H9 (cell line): ENCODE measurements at places on chromosomes 16 and 17. TPM values are rescaled to one million over a fixed set of nuclear protein-coding genes. Genes with fewer than 3 reads are reported as not detected.
A peak's percentile ranks its signal among the peaks of the same experiment; 100 is the strongest.

The GDPD3 gene
- 3.8 and 4.0 TPM in 2 replicates for total RNA-seq

The HBM gene
- not detected in 2 replicates for total RNA-seq

The LGALS9 gene
- total RNA-seq, result 2.0 and 2.5 TPM in 2 replicates

The TAC4 gene
- not detected in 2 replicates for total RNA-seq

The PCYT2 gene
- total RNA-seq, result 24.5 and 24.9 TPM in 2 replicates

The KRTAP4-3 gene
- total RNA-seq, result not detected in 2 replicates

The EVI2B gene
- total RNA-seq, result not detected in 2 replicates

The CD7 gene
- total RNA-seq, result 0.22 and 0.35 TPM in 2 replicates

The ANKRD40CL gene
- not detected in 2 replicates for total RNA-seq

DNA sequence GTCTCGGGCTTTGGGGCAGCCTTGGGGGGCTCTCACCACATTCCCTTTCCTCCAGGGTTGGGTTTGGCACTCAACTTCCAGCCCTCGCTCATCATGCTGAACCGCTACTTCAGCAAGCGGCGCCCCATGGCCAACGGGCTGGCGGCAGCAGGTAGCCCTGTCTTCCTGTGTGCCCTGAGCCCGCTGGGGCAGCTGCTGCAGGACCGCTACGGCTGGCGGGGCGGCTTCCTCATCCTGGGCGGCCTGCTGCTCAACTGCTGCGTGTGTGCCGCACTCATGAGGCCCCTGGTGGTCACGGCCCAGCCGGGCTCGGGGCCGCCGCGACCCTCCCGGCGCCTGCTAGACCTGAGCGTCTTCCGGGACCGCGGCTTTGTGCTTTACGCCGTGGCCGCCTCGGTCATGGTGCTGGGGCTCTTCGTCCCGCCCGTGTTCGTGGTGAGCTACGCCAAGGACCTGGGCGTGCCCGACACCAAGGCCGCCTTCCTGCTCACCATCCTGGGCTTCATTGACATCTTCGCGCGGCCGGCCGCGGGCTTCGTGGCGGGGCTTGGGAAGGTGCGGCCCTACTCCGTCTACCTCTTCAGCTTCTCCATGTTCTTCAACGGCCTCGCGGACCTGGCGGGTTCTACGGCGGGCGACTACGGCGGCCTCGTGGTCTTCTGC is 8.4 kb downstream of the SLC16A3 start:
- no peak overlapping the region for H3K27ac ChIP-seq
- DNase-seq, result peak; percentile 79
- H3K4me1 ChIP-seq, result no peaks in the 10 kb centered on the region
- no peaks in the 10 kb centered on the region for H3K27me3 ChIP-seq
- H3K36me3 ChIP-seq, result peaks cover 5% of the 10 kb centered on the region
- H3K4me3 ChIP-seq, result no peak overlapping the region

DNA sequence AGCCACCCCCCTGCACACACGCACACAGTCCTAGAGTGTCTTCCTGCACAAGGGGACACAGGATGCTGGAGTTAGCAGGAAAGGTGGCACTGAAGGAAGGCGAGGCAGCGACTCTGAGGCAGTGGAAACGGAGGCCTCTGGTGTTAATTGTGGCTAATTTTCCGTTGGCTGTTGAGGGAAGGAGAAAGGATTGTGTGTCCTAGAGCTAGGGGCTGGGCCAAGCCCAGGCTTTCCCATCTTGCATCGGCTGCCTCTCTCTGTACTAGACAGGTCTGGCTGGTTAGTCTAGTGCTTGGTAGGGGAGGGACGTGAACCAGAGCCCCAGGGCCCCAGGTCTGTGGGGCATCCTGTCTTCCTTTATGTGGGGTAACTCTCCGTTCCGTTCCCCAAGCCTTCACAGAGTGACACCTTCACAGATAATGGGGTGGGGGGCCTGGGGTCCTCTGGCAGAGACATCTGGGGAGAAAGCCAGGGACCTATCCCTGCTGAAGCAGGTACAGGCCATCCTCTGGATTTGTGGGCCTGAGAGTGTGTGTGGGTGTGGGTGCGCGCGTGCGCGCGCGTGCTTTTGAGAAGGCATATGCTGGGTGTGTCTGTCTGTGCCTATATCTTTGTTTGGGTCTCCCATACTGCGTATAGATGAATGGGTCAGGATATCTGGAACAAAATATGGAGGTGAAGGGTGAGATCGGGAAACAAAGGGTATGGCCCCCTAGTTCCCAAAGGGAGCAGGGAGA is at the start of gene CHD3:
TSS of gene CHD3 (plus strand) at position 606 of the 737 bp plus-strand sequence. CDS start 212 bp downstream, outside the sequence.
- DNase-seq, result peak; percentile 44
- H3K36me3 ChIP-seq, result no peaks in the 10 kb centered on the region
- no peak within 1 kb of the TSS for H3K27ac ChIP-seq
- H3K27me3 ChIP-seq, result no peaks in the 10 kb centered on the region; the same call in 1 of the 2 replicates
- no peak within 1 kb of the TSS for H3K4me3 ChIP-seq
- no peaks in the 10 kb centered on the region for H3K4me1 ChIP-seq

- H3K27me3 ChIP-seq, result no peaks in the 10 kb centered on the region
- H3K27ac ChIP-seq, result no peak overlapping the region
- peak; percentile 55 for DNase-seq
- H3K4me1 ChIP-seq, result no peaks in the 10 kb centered on the region; the same call in 1 of the 2 replicates
Observed at GRCh38 chr16:68229431-68230175, 6.3 kb downstream of the ESRP2 start.

DNA sequence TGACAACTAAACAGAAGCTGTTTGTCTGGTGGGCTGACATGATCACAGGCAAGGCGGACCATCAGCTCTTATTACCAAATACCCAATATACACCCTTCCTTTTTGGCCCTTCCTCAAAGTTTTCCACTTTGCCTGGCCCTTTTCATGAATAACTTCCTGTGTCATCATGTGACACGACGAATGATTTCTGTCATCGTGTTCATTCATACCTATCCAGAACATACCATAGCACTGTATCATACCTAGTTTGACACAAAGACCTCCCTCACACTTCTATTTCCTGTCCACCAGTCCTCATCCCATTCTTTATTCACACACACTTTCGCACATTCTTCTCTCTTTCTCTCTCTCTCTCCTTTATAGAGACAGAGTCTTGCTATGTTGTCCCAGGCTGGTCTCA is 131.8 kb downstream of the STX8 start:
- DNase-seq, result no peak
- peaks cover 2% of the 10 kb centered on the region; the same call in 2 of the 3 replicates for H3K36me3 ChIP-seq
- no peaks in the 10 kb centered on the region for H3K27me3 ChIP-seq
- H3K27ac ChIP-seq, result no peak overlapping the region

- no peaks in the 10 kb centered on the region for H3K27me3 ChIP-seq
- no peaks in the 10 kb centered on the region; the same call in 1 of the 2 replicates for H3K4me1 ChIP-seq
- no peak overlapping the region for H3K27ac ChIP-seq
- DNase-seq, result no peak
- peaks cover 39% of the 10 kb centered on the region for H3K36me3 ChIP-seq
Observed at GRCh38 chr17:7249214-7249613, 2.3 kb downstream of the CTDNEP1 start.

GRCh38 chr17:68497885-68498319 is 14.3 kb upstream of the PRKAR1A start:
- no peak for DNase-seq
- no peaks in the 10 kb centered on the region for H3K27me3 ChIP-seq
- H3K27ac ChIP-seq, result no peak overlapping the region
- no peak overlapping the region for H3K4me3 ChIP-seq

DNA sequence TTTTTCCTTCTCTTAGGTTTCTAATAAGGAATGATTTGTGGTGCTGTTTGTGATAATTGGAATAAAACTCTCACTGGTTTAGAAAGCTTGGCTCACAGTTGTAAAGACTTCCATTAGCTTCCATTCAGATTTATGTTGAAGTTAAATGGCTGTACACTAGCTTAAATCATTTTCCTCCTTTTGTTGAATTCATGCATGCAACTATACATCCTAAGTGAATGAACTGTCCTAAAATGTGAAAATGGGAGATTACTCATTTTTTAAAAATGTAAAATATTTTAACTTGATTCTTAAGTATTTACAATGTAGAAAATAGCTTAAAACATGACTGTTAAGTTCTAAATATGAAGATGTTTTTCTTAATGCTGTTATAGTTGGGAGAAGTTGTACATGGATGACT is 15.2 kb downstream of the PRKCA start:
- H3K36me3 ChIP-seq, result peaks cover 10% of the 10 kb centered on the region; the same call in 2 of the 3 replicates
- no peak overlapping the region for H3K27ac ChIP-seq
- no peak overlapping the region for H3K4me3 ChIP-seq
- H3K4me1 ChIP-seq, result no peaks in the 10 kb centered on the region
- DNase-seq, result no peak
- H3K27me3 ChIP-seq, result no peaks in the 10 kb centered on the region

DNA sequence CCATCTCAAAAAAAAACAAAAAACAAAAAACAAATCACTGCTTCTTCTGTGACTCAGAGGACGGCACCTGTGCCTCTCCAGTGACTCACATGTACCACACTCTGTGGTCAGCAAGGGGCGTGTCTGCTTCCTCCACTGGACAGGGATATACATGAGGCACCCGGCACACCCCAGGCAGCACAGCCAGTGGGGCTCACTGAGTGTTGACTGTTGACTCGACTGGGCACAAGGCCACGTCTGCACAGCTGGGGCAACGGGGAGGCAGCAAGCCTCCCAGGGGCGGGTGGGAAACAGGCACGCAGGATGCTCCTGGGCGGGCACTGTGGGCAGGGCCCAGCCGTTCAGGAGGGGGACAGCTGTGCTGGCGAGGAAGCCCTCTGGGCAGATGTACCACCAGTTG is 64.1 kb downstream of the TIMM22 start:
- peaks cover 35% of the 10 kb centered on the region for H3K36me3 ChIP-seq
- H3K4me1 ChIP-seq, result no peaks in the 10 kb centered on the region
- no peaks in the 10 kb centered on the region for H3K27me3 ChIP-seq
- no peak for DNase-seq
- H3K27ac ChIP-seq, result no peak overlapping the region

DNA sequence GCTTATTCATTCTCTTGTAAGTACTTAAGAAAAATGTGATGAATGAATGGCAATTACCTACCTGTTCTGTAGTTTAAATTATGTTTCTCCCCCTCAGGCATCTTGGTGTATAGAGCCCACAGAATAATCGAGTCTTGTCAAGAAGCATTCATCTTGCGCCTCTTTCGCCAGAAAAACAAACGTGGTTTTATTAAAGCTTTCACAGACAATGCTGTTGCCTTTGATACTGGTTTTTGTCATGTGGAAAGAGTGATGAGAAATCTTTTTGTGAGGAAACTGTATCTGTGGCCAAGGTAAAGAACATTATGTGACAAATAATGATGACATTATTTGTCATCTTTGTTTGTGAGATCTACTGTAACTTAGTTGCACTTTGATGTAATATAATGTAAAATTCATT is 6.5 kb downstream of the ERCC4 start:
- no peak overlapping the region for H3K27ac ChIP-seq
- H3K4me3 ChIP-seq, result no peak overlapping the region
- no peaks in the 10 kb centered on the region for H3K27me3 ChIP-seq

DNA sequence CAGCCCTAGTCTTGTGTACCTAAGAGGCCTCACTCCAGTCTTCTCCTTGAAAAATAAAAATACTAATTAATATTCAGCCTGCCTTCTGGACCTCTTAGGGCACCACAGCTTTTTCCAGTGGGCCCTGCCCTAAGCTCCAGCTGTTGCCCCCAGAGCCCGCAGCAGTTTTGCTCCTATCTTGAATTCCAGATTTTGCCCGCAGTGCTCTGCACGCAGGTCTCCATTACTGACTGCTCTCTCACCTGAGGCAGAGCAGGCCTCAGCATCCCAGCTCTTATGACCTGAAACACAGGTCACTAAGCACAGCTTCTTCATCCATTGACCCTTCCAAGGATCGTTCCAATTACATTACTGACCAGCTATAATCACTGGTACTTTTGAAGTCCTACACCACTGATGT is 28.4 kb upstream of the NAGLU start:
- no peaks in the 10 kb centered on the region for H3K4me1 ChIP-seq
- no peak overlapping the region for H3K27ac ChIP-seq
- H3K36me3 ChIP-seq, result no peaks in the 10 kb centered on the region; the same call in 2 of the 3 replicates
- H3K27me3 ChIP-seq, result no peaks in the 10 kb centered on the region

GRCh38 chr16:57994778-57995177 is 5.7 kb downstream of the ZNF319 start:
- H3K4me3 ChIP-seq, result no peak overlapping the region
- peak; percentile 59 for DNase-seq
- no peak overlapping the region for H3K27ac ChIP-seq
- H3K36me3 ChIP-seq, result peaks cover 4% of the 10 kb centered on the region; the same call in 2 of the 3 replicates

DNA sequence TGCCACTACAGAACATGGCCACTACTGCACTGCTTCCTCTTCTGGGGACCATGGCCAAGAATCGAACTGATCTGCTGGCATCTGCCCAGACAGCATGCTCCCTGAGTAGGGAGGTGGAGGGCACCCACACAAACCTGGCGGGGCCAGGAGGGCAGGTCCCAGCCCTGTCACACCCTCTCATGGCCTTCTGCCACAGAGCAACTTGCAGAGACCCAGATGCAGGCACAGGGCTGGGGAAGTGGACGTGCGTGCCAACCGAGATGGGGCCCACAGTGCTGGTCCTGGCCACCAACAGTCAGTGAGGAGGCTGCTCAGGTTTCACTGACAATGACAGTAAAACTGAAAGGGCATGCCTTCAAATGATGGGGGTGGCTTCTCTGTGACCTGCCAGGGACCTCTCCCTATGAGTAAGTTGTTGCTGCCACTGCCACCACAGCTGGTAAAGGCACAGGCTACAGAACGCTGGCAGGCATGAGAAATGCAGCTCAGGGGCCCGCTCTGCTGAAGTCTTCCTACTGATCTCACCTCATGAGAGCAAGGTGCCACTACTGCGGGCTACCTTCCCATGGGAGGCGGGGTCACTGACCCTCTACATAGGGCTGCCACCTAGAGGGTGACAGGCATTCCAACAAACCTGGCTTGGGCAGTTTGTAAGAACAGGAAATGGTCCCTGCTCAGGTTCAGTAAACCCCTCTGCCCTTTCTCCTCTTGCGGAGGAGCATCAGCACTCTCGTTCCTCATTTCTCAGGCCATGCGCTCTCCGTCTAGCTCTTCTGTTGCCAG is 15.5 kb downstream of the HIC1 start:
- peak; percentile 86 for DNase-seq
- H3K4me1 ChIP-seq, result no peaks in the 10 kb centered on the region
- H3K27ac ChIP-seq, result no peak overlapping the region
- H3K36me3 ChIP-seq, result peaks cover 11% of the 10 kb centered on the region

DNA sequence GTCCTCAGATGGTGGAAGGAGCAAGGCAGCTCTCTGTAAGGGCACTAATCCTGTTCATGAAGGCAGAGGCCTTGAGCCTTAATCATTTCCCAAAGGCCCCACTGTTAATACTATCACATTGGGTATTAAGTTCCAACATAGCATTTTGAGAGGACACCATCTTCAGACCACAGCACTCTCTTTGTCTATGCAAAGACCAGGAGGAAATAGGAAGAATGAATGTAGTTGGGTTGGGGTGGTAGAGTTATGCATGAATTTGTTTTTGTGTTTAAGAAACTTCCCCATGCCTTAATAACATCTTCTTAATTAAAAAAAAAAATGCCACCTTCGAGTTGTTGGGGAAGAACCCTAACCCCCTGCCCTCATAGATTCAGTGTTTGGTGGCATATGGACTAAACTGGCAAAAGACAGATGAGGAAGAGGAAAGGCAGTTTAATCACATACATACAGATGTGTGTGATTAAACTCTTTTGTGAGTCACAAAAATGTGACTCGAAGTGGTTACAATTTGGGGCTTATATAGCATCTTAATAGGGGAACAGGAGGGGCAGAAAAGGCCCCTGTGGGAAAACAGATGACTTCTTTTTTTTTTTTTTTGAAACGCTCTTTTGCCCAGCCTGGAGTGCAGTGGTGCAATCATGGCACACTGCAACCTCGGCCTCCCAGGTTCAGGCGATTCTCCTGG is 35.0 kb upstream of the SLC5A10 start:
- no peaks in the 10 kb centered on the region for H3K4me1 ChIP-seq
- H3K4me3 ChIP-seq, result no peak overlapping the region
- H3K36me3 ChIP-seq, result peaks cover 56% of the 10 kb centered on the region
- DNase-seq, result no peak
